Dermis lymphatic vessel endothelial cell (primary cell): ENCODE measurements at places on chromosomes 13 and 19. TPM values are rescaled to one million over a fixed set of nuclear protein-coding genes. Genes with fewer than 3 reads are reported as not detected.

ZNF723 gene
- not detected in 2 replicates for total RNA-seq

TNFSF13B gene
- total RNA-seq: 0.33 and 0.69 TPM in 2 replicates

FREM2 gene
- total RNA-seq: not detected in 2 replicates

GNG7 gene
- 1.4 TPM in 2 replicates for total RNA-seq

OR7C1 gene
- total RNA-seq: not detected in 2 replicates

OVOL3 gene
- not detected in 2 replicates for total RNA-seq

ZNF221 gene
- 3.9 and 6.3 TPM in 2 replicates for total RNA-seq

FLT3LG gene
- 0.60 and 1.4 TPM in 2 replicates for total RNA-seq

IFNL1 gene
- not detected in 2 replicates for total RNA-seq

ANKLE1 gene
- 0.33 and 0.43 TPM in 2 replicates for total RNA-seq

MRPL57 gene
- 19.0 and 19.1 TPM in 2 replicates for total RNA-seq

SERPINE3 gene
- not detected in 2 replicates for total RNA-seq

RAB11B gene
- 49.6 and 64.0 TPM in 2 replicates for total RNA-seq

VWA8 gene
- total RNA-seq: 4.4 and 6.6 TPM in 2 replicates

FBXO27 gene
- total RNA-seq: 0.52 and 0.76 TPM in 2 replicates

FFAR1 gene
- total RNA-seq: not detected in 2 replicates

KIR2DL4 gene
- not detected in 2 replicates for total RNA-seq

FUT6 gene
- total RNA-seq: not detected in 2 replicates

CLEC17A gene
- not detected in 2 replicates for total RNA-seq

CCDC70 gene
- not detected in 2 replicates for total RNA-seq

GIPR gene
- total RNA-seq: under 0.01 TPM in 2 replicates

GTF3A gene
- total RNA-seq: 84.4 and 92.8 TPM in 2 replicates

DCAF15 gene
- total RNA-seq: 6.3 and 8.7 TPM in 2 replicates

ZFP14 gene
- total RNA-seq: 3.8 and 5.2 TPM in 2 replicates

CYP4F2 gene
- total RNA-seq: 0.09 TPM in 1 of 2 replicates, not detected in the other

FUT3 gene
- not detected in 2 replicates for total RNA-seq

STXBP2 gene
- 19.8 and 28.3 TPM in 2 replicates for total RNA-seq

CYP2A7 gene
- total RNA-seq: not detected in 2 replicates

FUT2 gene
- total RNA-seq: not detected in 2 replicates

CBARP gene
- 0.76 and 1.2 TPM in 2 replicates for total RNA-seq

NDUFA13 gene
- 235 and 256 TPM in 2 replicates for total RNA-seq

ZNF793 gene
- total RNA-seq: 0.22 and 0.86 TPM in 2 replicates

DOCK6 gene
- total RNA-seq: 53.0 and 54.7 TPM in 2 replicates

SLC25A41 gene
- not detected in 2 replicates for total RNA-seq

EID2B gene
- 2.9 and 5.3 TPM in 2 replicates for total RNA-seq

FOSB gene
- total RNA-seq: 16.9 and 90.1 TPM in 2 replicates

EBI3 gene
- 0.09 and 0.54 TPM in 2 replicates for total RNA-seq

NBEA gene
- 1.7 and 2.8 TPM in 2 replicates for total RNA-seq

C19orf38 gene
- 0.11 TPM in 1 of 2 replicates, not detected in the other for total RNA-seq

EPS8L1 gene
- total RNA-seq: 10.0 and 12.7 TPM in 2 replicates

SCAMP4 gene
- 20.4 and 21.9 TPM in 2 replicates for total RNA-seq

KIR2DL1 gene
- not detected in 2 replicates for total RNA-seq

FCGBP gene
- 0.11 and 0.17 TPM in 2 replicates for total RNA-seq

NKPD1 gene
- 0.11 and 0.17 TPM in 2 replicates for total RNA-seq

ERVV-1 gene
- not detected in 2 replicates for total RNA-seq

CYP2B6 gene
- total RNA-seq: not detected in 2 replicates

SLITRK6 gene
- not detected in 2 replicates for total RNA-seq

ISOC2 gene
- 55.3 and 66.8 TPM in 2 replicates for total RNA-seq

PVR gene
- 25.3 and 58.1 TPM in 2 replicates for total RNA-seq

ZNF738 gene
- total RNA-seq: 2.3 and 5.5 TPM in 2 replicates
